ENCODE measurements at places on chromosomes 11 and 22. TPM values are rescaled to one million over a fixed set of nuclear protein-coding genes. Genes with fewer than 3 reads are reported as not detected.
A peak's percentile ranks its signal among the peaks of the same experiment; 100 is the strongest.

The PIM3 gene
- polyA plus RNA-seq, result 15.8 TPM

The NCF4 gene
- 3.1 TPM for polyA plus RNA-seq

The WBP2NL gene
- polyA plus RNA-seq, result not detected

The IL17REL gene
- not detected for polyA plus RNA-seq

The HTR3B gene
- polyA plus RNA-seq, result not detected

The ISX gene
- polyA plus RNA-seq, result not detected

The PKDREJ gene
- polyA plus RNA-seq, result 0.20 TPM

The CDHR5 gene
- polyA plus RNA-seq, result not detected

The TSSK2 gene
- not detected for polyA plus RNA-seq

The PNPLA5 gene
- polyA plus RNA-seq, result not detected

DNA sequence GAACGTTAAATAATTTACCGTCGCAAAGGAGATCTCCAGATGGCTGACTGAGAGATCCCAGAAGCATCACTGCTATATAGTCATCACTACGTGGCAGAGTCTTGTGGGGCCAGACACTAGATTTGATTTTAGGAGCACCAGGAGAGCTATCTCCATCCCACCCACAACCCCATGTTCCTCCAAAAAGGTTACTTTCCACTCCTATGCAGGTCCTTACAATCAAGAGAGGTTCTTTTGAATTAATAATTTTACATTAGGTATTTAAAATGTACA, 19.4 kb downstream of the GUCY1A2 start:
- no peaks in the 10 kb centered on the region for H3K4me1 ChIP-seq
- H3K36me3 ChIP-seq, result no peaks in the 10 kb centered on the region
- no peak for DNase-seq
- no peak overlapping the region for H3K4me3 ChIP-seq
- H3K27me3 ChIP-seq, result no peaks in the 10 kb centered on the region

DNA sequence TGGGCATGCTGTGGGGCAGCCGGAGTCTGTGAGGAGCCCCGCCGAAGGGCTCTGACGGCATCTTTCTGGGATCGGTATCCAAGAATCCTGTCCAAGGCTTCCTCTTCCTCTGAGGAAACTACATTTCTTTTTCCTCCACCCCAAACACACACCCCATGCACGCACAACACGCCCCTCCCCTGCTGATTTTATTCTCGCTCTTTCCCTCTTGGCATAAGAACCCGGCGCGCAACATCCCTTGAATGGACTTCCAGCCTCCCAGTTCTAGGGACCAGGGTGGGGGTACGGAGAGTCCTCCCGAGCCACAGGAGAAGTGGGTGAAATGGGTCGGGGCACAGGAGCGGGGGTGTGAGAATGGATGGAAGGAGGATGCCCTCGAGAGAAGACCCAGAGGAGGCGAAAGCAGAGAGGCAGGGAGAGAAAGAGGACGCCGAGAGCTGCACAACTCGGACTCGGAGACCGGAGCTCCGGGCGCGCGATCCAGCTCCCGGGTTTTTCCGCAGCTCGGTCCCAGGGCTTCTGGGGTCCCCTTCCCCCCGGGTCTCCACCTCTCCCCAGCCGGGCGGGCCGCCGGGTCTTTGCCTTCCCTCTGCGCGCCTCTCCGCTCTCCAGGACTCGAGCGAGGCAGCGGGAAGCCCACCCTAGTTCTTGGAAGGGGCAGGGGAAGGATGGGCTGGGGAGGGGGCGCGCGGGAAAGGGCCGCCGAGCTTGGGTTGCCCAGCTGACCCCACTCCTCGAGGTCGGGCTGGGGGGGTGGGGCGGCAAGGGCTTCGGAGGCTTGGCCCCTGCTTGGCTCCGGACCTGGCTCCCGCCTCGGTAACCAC, 1.5 kb upstream of the LARGE1 start:
- H3K27me3 ChIP-seq, result peaks cover 22% of the 10 kb centered on the region
- no peaks in the 10 kb centered on the region for H3K36me3 ChIP-seq
- DNase-seq, result peak; percentile 8
- H3K4me1 ChIP-seq, result peaks cover 48% of the 10 kb centered on the region

DNA sequence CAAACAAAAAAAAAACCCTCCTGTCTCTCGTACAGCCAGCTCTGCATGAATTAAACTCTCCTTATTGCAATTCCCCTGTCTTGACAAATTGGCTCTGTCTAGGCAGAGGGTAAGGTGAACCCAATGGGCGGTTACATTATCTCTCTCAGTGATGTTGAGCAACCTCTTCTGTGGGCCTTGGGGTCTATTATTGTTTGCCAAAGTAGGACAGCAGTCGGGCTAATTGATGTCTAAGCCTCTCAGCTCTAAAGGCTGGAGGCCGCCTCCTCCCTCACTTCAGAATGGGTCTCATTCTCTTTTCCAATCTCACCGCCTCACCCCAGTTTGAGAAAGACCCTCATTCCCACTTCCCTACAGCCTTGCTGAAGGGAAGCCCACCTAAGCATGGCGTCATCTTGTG, 1.3 kb upstream of the SLC25A45 start:
- peak overlapping the region; percentile 100 for H3K27ac ChIP-seq
- H3K27me3 ChIP-seq, result peaks cover 4% of the 10 kb centered on the region
- peak overlapping the region; percentile 88 for H3K4me3 ChIP-seq

DNA sequence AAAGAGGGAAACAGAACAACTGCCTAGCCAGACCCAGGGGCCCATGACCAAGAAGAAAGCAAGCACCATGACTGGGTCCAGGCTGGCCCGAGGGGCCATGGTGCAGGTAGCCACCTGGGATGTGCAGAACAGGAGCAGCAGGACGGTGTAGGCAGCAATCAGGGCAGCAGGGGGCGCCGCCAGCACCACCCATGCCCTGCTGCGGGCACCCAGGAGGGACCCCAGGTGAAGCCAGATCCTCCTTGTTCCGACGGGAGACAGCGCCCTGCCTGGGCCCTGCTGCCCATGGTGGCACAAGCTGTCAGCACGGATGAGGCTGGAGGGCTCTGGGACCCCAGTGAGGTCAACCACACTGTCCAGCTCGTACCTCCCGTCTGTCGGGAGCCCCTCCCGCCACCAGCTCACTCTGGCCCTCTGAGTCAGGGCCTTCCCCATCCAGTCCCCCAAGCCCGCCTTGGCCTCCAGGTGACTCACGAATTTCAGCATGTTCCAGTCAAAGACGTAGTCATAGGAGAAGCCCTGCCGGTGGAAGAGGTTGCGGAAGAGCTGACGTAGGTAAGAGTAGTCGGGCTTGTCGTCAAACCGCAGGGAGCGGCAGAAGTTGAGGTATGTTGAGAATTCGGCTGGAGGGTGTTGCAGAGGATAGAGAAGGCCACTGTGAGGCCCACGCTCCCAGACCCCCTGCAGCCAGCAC, 18.8 kb downstream of the CSNK1E start:
- no peak overlapping the region for H3K4me3 ChIP-seq
- H3K36me3 ChIP-seq, result peaks cover 16% of the 10 kb centered on the region
- peak overlapping the region; percentile 11 for H3K27ac ChIP-seq
- H3K4me1 ChIP-seq, result no peaks in the 10 kb centered on the region

DNA sequence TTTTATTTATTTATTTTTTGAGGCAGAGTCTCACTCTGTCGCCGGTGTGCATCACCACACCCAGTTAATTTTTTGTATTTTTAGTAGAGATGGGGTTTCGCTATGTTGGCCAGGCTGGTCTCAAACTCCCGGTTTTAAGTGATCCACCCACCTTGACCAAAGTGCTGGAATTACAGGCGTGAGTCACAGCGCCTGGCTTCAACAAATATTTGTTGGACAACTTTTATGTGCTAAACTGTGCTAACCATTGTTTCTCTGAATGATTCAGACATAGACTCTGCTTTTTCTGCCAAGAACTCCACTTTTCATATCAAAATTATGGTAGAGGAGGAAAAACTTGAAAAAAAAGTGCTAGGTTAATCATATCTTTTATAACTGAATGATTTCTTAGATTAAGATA, 36.3 kb downstream of the MMP7 start:
- no peak overlapping the region for H3K4me3 ChIP-seq
- no peaks in the 10 kb centered on the region for H3K4me1 ChIP-seq
- peaks cover 1% of the 10 kb centered on the region for H3K27me3 ChIP-seq
- DNase-seq, result no peak
- no peaks in the 10 kb centered on the region for H3K36me3 ChIP-seq

DNA sequence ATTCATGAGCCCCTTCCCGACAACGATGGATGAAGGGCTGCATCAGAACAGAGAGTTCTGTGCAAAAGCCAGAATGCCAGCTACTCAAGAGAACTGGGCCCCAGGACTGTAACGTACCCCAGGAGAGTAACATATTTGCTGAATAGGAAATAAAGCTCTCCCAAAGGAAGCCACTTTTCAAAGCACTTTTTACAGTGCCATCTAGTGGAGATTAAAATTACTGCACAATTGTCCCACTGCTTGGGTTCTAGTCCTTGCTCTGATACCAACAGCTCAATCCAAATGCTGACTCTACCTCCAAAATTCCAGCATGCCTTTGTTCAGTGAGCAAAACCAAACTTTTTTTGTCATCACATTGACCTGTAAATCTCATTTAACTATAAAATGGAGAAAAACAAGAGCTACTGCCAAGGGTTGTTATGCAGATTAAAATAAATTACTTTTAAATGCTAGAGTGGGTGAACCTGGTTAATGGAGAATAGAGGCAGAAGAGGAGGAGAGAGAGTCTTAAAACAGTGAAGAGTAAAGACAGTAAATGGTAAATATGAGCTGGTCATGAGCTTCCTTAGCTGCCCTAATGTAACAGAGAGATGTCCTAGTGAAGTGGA, 87.6 kb upstream of the FSHB start:
- H3K36me3 ChIP-seq, result no peaks in the 10 kb centered on the region
- H3K4me1 ChIP-seq, result no peaks in the 10 kb centered on the region
- H3K27ac ChIP-seq, result no peak overlapping the region

- no peaks in the 10 kb centered on the region for H3K36me3 ChIP-seq
- no peak overlapping the region for H3K4me3 ChIP-seq
- peaks cover 30% of the 10 kb centered on the region for H3K27me3 ChIP-seq
- DNase-seq, result no peak
- H3K4me1 ChIP-seq, result peaks cover 9% of the 10 kb centered on the region
- H3K27ac ChIP-seq, result no peak overlapping the region
Observed at GRCh38 chr11:36591433-36591832, 2.9 kb upstream of the IFTAP start.

GRCh38 chr11:72522186-72522585, 87.9 kb upstream of the CLPB start:
- H3K4me3 ChIP-seq, result peak overlapping the region; percentile 78
- H3K27me3 ChIP-seq, result peaks cover 4% of the 10 kb centered on the region
- peak overlapping the region; percentile 73 for H3K27ac ChIP-seq

DNA sequence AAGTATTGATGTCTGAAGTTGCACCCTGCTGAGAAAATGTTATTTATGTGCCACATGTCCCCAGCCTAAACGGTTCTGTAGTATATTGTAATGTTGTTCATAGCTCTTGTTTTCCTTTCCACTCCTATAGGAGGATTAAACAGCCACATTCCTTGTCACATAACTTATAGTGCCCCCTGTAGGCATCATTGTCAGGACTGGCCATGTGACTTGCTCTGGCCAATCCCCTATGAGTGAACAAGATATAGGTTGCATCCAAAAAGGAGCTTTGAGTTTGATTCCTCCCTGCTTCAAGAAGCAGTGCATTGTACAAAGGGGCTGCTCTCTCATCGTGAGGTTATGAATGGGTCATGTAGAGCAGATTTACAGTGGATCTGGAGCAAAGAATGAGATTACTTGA, 717.6 kb upstream of the ANO5 start:
- DNase-seq, result no peak
- no peaks in the 10 kb centered on the region for H3K4me1 ChIP-seq
- no peaks in the 10 kb centered on the region for H3K36me3 ChIP-seq
- H3K4me3 ChIP-seq, result no peak overlapping the region
- H3K27me3 ChIP-seq, result peaks cover 6% of the 10 kb centered on the region
- no peak overlapping the region for H3K27ac ChIP-seq

- H3K36me3 ChIP-seq, result no peaks in the 10 kb centered on the region
- no peaks in the 10 kb centered on the region for H3K4me1 ChIP-seq
- no peak overlapping the region for H3K4me3 ChIP-seq
- peaks cover 3% of the 10 kb centered on the region for H3K27me3 ChIP-seq
- no peak overlapping the region for H3K27ac ChIP-seq
- DNase-seq, result no peak
Observed at GRCh38 chr11:8766988-8767374, 84.4 kb downstream of the RPL27A start.

GRCh38 chr11:45761659-45762058, 43.3 kb upstream of the SLC35C1 start:
- peaks cover 22% of the 10 kb centered on the region for H3K27me3 ChIP-seq
- H3K4me1 ChIP-seq, result no peaks in the 10 kb centered on the region

GRCh38 chr11:86983021-86983488, 27.9 kb upstream of the FZD4 start:
- H3K27me3 ChIP-seq, result no peaks in the 10 kb centered on the region
- no peak for DNase-seq
- no peak overlapping the region for H3K4me3 ChIP-seq
- H3K36me3 ChIP-seq, result no peaks in the 10 kb centered on the region
- H3K27ac ChIP-seq, result no peak overlapping the region

DNA sequence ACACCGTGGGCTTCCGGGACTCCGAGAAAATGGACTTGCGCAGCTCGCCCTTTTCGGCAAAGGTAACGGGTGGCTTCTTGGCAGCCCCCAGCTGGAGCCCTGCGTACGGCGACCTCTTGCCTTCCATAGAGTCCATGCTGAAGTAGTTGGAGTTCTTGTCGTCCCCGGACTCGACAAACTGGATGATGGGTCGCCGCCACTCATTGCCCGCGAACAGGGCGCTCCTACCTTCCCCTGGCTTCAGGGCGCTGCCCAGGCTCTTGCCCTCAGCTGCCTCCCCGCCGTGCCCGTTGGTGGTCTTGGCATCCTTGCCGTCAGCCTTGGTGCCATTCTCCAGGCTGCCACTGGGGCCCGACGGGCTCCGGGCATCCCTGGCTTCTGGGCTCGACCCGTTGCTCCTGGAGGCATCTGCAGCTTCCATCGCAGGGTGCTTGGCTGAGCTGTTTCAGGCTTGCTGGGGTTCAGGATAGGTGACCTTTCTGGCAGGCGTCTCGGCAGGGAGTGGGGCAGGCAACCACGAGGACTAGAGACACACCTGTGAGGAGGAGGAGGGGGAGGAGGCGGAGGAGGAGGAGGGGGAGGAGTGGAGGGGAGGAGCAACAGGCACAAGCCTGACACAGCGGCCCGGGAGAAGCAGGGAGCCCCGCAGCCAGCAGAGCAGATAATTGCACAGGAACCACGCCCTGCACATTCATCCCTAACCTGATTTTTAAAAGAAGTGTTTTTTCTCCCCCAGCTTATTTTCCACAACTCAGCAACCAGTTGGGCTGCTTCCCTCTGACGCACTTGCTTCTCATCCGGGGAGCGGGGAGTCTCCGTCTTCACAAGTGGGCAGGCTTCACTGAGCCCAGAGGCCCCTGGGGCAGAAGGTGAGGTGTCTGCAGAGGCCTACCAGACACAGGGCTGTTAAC, at the start of gene TRIM29:
TSS of gene TRIM29 (minus strand) at position 503 of the 911 bp plus-strand sequence. CDS start at position 421, 82 bp downstream.
- no peak within 1 kb of the TSS for H3K4me3 ChIP-seq
- no peak within 1 kb of the TSS for H3K27ac ChIP-seq
- peaks cover 11% of the 10 kb centered on the region for H3K27me3 ChIP-seq
- H3K4me1 ChIP-seq, result no peaks in the 10 kb centered on the region
- no peaks in the 10 kb centered on the region for H3K36me3 ChIP-seq
- no peak for DNase-seq

- H3K4me1 ChIP-seq, result no peaks in the 10 kb centered on the region
- H3K27me3 ChIP-seq, result peaks cover 11% of the 10 kb centered on the region
- H3K4me3 ChIP-seq, result no peak overlapping the region
- no peak overlapping the region for H3K27ac ChIP-seq
- H3K36me3 ChIP-seq, result no peaks in the 10 kb centered on the region
Observed at GRCh38 chr11:69889400-69890318, 70.4 kb upstream of the FGF3 start.

Measured in immature natural killer cell (primary cell).